ENCODE measurements at places on chromosomes 6 and 20. TPM values are rescaled to one million over a fixed set of nuclear protein-coding genes. Genes with fewer than 3 reads are reported as not detected.
A peak's percentile ranks its signal among the peaks of the same experiment; 100 is the strongest.

DNA sequence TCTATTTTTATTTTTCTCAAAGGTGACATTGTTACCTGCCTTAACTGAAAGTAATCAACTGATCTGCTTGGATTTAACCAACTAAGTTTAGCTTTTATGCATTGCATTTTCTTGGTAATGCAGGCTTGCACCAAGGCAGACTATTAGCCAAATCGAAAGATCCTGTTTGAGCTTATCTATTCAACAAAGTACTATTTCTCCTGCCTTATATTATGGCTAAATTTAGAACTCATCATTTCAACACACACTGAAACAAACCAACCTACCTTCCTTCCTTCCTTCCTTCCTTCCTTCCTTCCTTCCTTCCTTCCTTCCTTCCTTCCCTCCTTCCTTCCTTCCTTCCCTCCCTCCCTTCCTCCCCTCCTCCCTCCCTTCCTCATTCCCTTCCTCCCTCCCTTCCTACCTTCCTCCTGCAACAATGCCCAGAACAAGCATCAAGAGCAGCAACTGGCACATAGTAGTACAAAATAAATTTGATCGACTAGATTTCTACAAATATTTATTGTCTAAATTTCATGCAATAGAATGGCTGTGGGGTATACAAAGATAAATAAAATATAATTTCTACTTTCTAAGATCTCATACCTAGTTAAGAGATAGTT, 17.0 kb upstream of the RNF182 start:
- DNase-seq, result no peak

DNA sequence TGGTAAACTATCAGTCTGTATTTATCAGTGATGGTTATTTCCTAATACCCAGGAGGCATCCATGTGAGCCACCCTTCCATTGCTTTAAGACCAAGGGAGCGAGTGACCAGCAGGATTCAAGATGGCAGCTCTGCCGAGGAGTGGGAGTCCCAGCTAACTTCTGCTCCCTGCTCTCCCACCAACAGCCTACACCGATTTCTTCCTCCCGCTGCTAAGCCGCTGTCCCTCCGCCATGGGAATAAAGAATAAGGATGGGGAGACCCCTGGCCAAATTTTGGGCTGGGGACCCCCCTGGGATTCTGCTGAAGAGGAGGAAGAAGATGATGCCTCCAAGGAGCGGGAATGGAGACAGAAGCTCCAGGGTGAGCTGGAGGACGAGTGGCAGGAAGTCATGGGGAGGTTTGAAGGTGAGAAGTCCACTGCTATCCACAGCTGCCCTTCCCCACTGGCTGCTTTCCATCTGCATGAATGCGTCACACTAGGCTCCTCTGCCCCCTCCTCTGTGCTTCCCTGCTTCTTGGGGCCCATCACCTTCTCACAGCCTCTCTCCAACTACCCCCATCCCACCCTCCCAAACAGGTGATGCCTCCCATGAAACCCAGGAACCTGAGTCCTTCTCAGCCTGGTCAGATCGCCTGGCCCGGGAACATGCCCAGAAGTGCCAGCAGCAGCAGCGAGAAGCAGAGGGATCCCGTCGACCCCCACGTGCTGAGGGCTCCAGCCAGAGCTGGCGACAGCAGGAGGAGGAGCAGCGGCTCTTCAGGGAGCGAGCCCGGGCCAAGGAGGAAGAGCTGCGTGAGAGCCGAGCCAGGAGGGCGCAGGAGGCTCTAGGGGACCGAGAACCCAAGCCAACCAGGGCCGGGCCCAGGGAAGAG, 10.3 kb downstream of the NFKBIL1 start:
- DNase-seq, result no peak

C20orf202 gene
- total RNA-seq, result not detected

C20orf204 gene
- 1.9 TPM for total RNA-seq

GRCh38 chr6:3325210-3325609, 66.5 kb downstream of the PSMG4 start:
- DNase-seq, result peak; percentile 36

APOM gene
- 0.40 TPM for total RNA-seq

- no peak for DNase-seq
Observed at GRCh38 chr6:78484198-78485064, 382.9 kb upstream of the IRAK1BP1 start.

- no peak for DNase-seq
Observed at GRCh38 chr6:36788186-36788585, 51.1 kb downstream of the CPNE5 start.

GRCh38 chr6:112221981-112222852, 32.1 kb downstream of the LAMA4 start:
- no peak for DNase-seq

- no peak for DNase-seq
Observed at GRCh38 chr20:63220696-63221399, 4.9 kb upstream of the YTHDF1 start.

All from pulmonary artery endothelial cell (primary cell).